Pancreas (tissue), 10 donors: ENCODE measurements at places on chromosomes 7 and 10.
A peak's percentile ranks its signal among the peaks of the same experiment; 100 is the strongest.

- peak; percentile 52 for DNase-seq
Measured at GRCh38 chr10:47308775-47309174, 8.8 kb downstream of the GDF10 start.

DNA sequence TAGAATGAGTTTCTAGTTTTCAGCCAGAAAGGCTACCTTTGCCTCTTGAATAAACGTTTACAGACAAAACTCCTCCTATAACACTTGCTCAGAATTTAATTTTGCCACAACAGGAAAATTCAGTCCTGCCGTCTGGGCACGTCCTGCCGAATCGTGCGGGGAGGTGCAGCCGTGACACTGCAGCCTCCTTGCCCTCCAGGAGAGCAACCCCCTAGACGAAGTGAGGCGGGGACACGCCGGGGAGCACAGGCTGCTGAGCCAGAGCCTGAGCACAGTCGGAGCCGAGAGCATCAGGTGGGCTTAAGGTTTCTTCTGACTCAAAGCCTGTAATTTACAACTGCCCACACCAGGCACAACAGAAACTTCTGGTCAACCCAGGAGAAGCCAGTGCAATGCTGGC is 102.3 kb downstream of the DYNC2I1 start:
- no peak for DNase-seq

DNA sequence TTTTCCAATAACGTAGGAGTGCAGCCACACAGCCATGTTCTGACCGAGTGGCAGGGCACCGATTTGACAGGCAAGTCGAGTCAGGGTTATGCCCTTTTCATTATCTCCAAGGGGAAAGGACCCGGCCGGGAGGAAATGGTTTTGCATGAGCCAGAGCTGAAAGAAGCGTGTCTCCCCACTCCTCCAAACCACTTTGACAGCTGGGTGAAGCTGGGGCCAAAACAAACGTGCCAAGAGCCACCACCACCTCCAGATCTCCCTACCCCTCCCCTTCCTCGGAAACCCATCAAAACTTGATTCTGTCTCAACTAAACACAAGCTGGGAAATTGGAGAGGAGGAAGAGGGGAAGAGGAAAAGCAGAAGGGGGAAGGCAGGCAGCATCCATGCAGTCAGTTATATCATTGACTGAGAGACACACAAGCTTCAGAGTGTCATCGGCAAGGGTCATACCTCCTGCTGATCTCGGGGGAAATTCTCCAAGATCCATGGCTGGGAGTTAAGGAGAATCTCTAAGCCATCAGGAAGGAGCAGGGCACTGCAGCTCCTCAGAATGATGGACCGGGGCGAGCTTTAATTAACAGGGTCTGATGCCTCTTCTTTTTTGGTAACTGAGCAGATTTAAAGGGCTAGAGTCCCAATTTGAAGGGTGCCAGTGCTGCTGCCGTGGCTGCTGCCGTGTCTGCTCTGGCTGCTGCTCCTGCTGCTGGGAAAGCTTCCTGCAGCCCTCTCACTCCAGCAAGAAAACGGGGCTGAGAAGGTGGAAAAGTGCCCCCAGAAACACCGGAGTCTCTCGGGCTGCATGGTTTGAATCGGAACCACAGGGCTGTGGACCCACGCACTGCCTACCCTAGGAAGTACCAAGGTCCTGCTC is 34.7 kb upstream of the CALN1 start:
- DNase-seq = no peak

DNA sequence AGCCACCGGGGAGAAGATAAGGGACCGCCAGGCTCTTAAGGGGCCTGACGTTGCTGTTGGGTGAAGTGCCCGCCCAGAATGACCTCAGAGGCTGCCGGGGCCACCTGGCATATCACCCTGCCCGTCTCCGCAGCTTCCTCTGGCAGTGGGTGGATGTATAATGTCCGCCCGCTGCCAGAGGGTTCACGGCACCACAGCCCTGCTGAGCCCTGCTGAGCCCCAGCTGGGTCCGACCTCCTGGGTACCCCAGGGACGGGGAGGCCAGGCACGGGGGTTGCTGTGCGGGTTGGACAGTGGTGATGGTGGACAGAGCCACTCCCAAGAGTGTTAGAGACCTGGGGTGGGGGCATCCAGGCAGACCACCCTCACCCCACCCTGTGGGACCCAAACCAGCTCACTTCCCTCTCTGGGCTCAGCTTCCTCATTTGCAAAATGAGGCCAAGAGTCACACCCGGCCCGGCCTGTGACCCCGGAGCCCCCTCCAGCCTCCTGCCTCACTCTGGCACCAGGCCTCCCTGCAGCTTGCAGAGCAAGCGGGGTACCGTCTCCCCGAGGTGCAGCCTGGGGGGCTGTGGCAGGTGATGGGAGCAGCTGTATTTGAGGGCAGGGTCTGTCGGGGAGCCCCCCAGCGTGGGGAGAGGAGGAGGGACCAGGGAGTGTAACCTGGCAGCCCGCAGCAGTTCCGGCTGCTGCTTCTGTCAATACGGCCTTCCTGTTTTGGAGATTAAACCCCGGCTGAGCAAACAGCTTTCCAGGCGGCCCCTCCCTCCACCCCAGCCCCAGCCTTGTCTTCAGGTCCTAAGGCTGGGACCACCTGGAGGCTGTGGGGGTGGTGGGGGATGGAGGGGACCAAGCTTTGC is 8.4 kb upstream of the LFNG start:
- DNase-seq = no peak

- DNase-seq = no peak
Measured at GRCh38 chr10:17502814-17503213, 48.4 kb upstream of the ST8SIA6 start.

GRCh38 chr10:120145107-120145506 is 252.6 kb downstream of the SEC23IP start:
- DNase-seq = no peak

DNA sequence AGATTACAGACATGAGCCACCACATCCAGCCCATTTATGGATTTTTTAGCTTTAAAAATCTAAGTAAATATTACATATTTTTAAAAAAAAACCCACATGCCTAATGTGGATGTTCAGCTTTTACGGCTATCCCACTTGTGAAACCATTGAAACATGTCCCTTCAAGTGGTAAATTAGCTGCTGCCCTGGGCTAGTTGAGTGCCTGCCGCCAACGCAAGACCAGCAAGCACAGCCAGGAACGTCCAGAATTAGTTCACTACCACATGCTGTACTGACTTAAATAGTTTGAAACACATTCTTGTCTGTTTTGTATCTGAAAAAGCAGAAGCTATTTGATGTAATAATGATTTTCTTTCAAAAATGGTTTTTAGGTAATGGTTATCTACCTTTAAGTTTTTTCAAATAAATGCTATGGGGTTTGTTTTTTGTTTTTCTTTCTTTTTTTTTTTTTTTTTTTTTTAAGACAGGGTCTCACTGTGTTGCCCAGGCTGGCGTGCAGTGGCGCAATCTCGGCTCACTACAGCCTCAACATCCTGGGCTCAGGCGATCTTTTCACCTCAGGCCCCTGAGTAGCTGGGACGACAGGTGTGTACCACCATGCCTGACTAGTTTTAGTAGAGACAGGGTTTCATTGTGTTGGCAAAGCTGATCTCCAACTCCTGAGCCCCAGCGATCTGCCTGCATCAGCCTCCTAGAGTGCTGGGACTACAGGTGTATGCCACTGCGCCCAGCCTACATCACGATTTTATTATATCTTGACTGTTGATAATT is 57.0 kb downstream of the KLRG2 start:
- DNase-seq = no peak

DNA sequence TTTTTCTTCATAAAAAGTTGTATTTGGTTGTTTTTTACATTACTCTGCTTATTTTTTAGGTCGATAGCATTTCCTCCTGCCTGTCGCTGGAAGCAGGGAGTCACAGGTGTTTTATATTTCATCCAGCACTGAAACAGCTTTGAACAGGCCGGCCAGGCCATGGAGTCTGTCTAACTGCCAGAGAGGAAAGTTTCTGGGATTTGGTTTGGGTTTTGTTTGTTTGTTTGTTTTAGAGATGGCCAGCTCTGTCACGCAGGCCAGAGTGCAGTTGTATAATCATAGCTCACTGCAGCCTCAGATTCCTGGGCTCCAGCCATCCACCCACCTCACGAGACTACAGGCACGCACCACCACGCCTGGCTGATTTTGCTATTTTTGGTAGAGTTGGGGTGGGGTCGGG is 23.4 kb downstream of the PROSER2 start:
- DNase-seq = no peak

DNA sequence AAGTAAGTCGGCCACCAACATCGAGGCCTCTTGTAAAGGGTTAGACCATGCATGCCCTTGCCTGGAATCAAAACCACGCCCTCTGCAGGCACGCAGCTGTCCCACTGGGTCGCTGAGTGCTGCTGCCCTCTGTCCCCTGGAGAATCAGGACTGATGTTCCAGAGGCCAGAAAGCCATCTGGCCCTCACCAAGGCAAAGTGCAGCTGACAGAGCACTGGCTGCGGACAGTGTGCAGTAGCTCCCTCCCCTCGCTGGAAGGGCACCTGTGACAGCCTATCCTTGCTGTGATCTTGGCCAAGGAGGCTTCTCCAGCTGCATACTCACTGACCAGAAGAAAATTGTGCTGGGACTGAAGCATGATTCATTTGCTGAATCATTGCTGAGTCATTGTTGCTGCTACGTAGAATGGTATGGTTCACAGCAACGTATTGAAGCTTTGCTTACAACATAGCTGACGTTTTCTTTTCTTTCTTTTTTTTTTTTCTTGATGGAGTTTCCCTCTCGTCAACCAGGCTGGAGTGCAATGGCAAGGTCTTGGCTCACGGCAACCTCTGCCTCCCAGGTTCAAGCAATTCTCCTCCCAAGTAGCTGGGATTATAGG is 30.4 kb downstream of the DDC start:
- DNase-seq = no peak

DNA sequence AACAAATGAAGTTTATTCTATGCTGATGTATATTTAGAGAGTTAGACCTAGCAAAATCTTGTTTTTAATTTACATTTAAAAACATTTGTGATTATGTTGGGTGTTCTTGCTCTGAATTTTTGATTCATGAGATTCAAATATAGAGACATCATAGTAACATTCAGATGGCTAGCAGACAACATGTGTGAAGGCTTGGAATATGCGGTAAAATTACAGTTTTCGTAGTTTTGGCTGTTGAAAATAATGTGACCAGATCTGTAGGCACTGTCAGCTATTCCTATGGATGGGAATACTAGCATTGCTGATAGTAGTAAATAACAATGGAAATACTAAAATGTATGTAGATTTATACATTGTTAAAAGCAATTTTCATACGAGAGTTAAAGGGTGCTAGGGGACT is 131.9 kb downstream of the KAT6B start:
- DNase-seq = no peak

DNA sequence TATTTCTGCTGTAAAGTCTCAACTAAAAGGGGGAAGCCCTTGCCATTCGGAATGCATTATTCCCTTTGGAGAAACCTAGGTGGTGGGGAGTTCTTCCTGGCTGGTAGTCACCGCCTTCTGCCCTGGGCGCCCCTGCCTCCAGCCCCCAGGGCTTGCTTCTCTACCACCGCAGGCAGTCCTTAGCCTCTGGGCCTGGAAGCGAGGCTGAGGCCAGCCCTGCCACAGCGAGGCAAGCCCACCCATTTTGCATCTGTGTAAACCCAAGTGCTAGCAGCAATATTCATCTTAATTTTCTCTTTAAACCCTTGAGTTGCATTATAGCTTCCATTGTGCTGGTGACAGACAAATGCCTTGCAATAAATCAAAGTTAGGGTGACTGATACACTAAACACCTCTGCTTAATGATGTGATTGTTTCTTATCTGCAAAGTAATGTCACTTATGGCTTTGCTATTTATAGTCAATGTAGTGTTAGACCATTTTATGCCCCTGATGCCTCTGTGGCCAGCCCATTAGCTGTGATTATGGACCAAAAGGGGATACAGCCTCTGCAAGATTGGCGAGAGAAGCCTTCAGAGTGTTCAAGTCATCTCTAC is 26.2 kb upstream of the MGMT start:
- no peak for DNase-seq

GRCh38 chr7:142720172-142720773 is 29.0 kb upstream of the PRSS1 start:
- DNase-seq = no peak

- DNase-seq = no peak
Measured at GRCh38 chr10:97861924-97862323, 12.3 kb downstream of the GOLGA7B start.

GRCh38 chr10:22054961-22055360 is 51.4 kb upstream of the DNAJC1 start:
- DNase-seq = no peak

GRCh38 chr10:42551582-42552187 is 86.7 kb downstream of the ZNF33B start:
- DNase-seq = no peak

DNA sequence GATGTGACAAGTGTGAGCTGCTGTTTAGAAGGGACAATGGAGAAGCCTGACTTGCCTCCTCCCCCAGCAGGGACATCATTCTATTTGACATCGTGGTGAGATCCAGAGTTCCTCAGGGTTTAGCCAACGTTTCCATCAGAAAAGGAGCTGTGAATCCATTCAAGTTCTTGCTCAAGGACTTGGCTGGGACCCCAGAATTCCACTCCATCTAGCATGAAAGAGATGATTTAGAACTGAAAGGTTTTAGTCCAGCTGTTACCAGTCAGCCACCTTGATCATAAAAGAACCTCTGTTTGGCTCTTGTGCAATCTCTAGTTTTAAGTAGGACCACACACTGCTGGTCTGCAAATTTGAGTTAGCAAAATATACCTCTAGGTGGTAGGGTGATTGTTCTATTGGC is 337.6 kb downstream of the FRMD4A start:
- no peak for DNase-seq

GRCh38 chr7:140670343-140670935 is 2.3 kb upstream of the ADCK2 start:
- no peak for DNase-seq

- no peak for DNase-seq
Measured at GRCh38 chr7:105141068-105141467, 127.1 kb downstream of the KMT2E start.

- peak; percentile 38 for DNase-seq
Measured at GRCh38 chr10:102240467-102241031, 763 bp downstream of the PITX3 start.

- no peak for DNase-seq
Measured at GRCh38 chr10:74388801-74389200, 237.8 kb downstream of the ADK start.

GRCh38 chr7:32579776-32580175 is 84.5 kb downstream of the AVL9 start:
- DNase-seq = no peak

- no peak for DNase-seq
Measured at GRCh38 chr7:50848203-50848602, 65.5 kb upstream of the GRB10 start.

DNA sequence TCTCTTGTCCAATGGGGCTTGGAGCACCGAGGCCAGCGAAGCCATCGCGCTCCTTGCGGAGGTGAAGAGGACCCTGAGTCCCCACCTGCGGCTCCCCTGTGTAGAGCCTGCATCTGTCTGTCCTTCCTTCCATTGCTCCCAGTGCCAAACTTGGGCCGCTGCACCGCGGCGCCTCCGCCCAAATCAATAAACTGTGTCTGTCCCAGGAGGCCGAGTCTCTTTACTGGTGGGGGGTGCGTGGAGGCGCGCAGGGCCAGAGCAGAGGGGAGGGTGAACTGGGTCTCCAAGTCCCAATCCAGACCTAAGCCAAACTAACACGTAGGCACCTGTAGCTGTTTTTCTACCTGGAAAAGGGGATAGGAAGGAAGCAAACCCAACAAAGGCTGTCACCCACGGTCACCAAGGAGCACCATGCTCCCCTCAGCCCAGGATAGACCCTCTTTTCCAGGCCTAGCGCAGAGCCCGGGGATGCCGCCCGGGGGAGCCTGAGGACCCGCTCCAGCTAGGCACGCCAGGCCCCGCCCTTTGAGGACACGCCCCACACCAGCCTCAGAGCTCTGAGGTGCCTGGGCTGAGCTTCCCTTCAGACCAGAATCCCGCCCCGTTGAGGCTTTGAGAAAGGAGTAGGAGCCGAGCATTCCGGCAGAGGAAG is 1.2 kb upstream of the CHAT start:
- DNase-seq = no peak

- DNase-seq = no peak
Measured at GRCh38 chr10:70594161-70594560, 8.4 kb downstream of the PRF1 start.
